Cortex of kidney (tissue), 1 donor: ENCODE measurements at places on chromosomes 7 and 10.

- DNase-seq, result no peak
Measured at GRCh38 chr7:55588379-55588699, 16.0 kb upstream of the VOPP1 start.

- no peak for DNase-seq
Measured at GRCh38 chr7:111027396-111027795, 63.5 kb upstream of the LRRN3 start.

GRCh38 chr10:16585103-16585502, 63.4 kb upstream of the C1QL3 start:
- no peak for DNase-seq

GRCh38 chr7:105756367-105756766, 120.0 kb downstream of the ATXN7L1 start:
- no peak for DNase-seq

DNA sequence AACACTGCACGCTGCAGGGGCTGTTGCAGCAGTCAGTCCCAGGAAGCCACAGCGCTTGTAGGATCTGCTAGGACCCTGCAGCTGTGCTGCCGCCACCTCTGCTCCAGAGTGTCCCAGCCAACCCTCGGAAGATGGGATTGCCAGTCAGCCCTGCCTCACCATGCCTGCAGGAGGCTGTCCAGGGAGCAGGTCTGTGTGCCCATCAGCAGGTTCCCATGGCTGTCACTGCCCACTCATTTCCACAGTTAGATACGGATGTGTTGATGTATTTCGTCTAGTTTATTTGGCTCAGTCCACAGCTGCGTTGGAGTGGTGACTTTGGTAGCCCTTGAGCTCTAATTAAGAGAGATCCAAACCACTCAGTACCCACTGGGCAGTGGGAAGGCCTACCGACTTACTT, 35.7 kb downstream of the SHH start:
- no peak for DNase-seq

DNA sequence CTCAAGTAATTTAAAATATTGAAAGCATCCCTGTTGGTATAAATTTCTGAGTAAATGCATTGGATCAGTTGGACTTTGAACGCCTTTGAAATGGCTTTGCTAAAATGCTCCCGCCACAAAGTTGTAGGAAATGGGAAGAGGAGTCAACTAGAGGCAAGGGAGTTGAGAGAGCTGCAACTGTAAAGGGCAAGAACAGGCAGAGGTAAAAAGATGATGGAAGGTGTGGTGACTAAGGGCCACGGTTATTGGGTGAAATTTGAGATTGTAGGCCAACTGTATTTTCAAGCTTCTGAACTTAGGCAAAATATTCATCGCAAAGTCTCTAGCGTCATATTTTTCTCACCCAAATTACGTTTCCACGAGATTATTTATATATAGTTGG, 595 bp upstream of the SUMF2 start:
- no peak for DNase-seq

DNA sequence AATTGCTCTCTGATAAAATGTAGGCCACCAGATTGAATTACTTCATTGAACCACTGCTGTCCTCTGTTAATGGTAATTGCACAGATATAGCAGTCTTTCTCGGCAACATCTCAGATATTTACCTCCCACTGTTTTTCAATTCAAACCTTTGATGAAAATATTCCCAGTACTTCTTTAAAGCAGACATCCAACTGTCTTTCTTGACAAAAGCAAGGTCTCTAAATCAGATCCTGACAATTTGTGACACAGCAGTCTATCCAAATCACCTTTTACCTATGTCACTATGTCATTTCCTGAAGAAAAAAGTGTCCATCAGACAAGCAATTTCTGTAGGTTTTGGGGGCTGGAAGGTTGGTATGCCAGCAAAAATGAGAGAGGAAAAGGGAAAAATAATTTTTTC, 555.7 kb downstream of the AUTS2 start:
- DNase-seq, result no peak

DNA sequence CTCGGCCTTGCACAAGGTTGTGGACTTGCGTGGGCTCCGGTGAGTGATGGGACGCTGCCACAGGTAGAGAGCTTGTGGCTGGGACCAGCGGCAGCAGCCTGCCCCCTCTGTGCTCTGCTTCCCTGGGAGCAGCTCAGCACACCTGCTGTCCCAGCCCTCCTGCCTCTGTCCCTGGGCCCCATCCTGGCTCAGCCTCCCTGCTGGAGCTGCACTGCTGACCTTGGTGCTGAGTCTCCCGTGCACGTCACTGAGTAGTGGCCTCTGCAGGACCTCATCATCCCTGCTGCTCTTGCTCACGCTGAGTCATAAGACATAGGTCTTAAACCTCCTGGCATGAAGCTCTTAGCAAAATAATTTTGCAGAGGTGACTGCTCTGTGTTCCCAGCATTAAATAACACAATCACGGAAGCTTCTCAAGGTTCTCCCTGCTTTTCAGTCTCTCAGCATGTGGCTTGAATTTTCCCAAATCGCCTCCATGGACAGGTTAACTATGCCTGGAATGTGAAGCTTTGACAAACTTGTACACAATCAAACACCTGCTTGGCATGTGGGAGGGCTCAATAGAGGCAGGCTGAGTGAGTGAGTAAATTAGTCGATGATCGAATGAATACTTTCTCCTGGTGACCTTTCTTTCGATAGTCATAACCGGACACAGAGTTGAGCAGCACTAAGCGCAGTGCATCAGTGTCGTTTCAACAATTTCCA, 63.8 kb upstream of the NPS start:
- DNase-seq, result no peak

DNA sequence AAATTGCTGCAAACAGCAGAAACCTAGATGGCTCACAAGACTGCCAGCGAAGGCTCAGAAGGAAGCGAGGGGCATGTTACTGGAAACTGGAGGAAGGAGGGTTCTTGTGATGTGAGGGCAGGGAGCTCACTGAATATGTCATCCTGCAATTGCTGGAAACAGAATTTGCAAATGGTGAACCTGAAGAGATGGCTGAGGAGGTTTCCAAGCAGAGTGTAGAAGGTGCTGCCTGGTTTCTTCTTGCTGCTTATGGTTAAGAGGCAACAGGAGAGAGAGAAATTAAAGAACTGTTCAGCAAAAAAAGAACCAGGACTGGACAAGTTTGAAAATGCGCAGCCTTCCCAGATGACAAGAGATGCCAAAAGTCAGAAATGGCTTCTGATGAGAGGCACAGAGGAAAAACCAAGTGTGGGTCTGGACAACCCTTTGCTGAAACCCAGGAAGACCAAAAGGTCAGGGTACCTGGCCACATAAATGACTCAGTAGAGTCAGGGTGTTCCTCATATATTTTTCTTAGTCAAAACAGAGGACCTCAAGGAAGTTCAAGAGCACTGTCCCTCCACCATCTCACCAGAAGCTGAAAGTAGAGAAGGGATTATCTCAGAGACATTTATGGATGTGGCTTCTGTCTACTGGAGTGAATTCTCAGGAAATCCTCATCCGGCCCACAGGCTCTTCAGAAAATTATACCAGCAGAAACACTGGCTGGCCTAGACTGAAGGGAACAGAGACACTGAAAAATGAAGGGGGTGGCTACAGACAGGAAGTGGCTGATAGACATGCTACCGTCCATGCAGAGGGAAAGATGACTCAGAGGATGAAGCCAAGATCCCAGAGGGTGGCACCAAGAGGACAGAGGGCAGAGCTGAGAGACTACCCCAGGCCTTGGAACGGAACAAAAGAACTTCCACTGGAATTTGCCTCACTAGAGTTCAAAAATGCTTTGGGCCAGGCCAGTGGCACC, 10.1 kb downstream of the PAPOLB start:
- no peak for DNase-seq
